ENCODE measurements at places on chromosomes 3 and 15. TPM values are rescaled to one million over a fixed set of nuclear protein-coding genes. Genes with fewer than 3 reads are reported as not detected.

The TBL1XR1 gene
- total RNA-seq: 79.6 TPM

DNA sequence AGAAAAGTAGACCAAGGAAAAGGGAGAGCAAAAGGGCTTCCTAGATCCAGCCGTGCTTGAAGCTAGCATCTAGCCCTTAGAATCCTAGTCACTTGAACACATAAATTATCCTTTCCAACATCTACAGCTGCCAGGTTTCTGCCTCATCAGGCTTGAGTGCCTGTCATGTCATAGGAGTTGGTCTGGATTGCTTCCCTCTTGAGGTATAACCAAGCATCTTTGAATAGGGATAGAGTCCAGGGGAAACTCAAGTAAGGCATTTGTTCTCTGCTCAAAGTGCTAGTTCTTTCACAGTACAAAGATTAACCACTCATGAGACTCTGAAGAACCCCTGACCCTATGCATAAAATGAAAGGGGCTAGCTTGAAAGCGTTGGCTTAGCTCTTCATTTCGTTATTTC is 72.3 kb downstream of the SLCO3A1 start:
- no peak for DNase-seq

DNA sequence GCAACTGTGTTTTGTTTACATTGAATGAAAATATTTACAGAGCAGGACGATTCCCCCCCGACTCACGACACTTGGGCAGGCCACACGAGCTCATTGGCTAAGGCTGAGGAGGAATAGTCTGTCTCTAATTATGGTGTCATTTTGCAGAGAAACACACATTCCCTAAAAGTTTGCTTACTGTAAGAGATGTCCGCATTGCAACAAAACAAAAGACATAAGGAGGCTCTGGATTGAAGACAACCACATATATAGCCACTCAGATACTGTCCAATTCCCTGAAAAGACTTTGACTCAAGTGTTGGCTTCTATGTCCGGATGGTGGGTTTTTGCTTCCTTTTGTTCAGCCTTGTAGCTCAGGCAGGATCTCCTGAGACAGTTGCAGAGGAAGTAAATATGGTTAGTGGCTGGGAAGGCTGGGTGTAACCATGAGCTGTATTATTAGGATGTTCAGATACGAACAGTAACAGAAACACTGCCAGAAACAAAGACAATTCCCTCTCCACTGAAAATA is 170.4 kb downstream of the KLHL25 start:
- no peak for DNase-seq

GRCh38 chr3:62159709-62160092 is 213.6 kb downstream of the FEZF2 start:
- peak; percentile 86 for DNase-seq

- no peak for DNase-seq
These were observed 19.2 kb upstream of the GSK3B start for GRCh38 chr3:120113128-120114116.

DNA sequence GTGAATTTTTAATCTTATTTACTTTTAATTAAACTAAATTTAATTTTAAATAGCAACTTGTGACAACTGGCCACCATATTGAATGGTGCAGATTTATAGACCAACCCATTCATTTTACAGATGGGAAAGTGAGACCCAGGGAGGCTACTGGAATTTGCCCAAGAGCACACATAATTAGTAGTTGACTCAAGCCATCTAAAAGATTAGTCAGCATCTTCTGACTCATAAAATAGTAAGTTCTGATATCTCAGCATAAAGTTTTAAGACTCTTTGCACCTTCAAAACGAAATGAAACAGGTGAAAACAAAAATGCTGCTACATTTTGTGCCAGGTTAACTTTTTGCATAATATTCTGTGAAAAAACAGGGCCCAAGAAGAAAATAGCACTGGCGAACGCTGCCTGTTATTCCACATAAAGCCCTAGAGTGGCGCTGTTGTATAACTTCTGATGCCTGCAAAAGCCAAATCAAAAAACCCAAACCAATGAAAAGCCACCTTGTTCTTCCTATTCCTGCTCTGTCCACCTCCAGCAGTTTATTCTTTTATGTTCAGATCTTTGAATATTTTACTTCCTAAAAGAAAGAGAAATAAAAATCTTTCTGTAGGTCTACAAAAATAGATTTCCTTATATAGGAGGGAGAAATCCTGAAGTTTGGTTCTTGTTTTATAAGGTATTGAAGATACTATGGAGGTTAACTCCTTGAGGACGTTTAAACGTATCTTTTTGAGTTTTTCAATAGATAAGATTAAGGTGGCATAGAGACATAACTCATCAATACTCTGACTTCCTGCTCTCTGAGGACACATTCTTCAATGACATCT is 62.8 kb downstream of the OTOL1 start:
- no peak for DNase-seq
